RPMI8226 (cell line): ENCODE measurements at places on chromosomes 6 and 20.
A peak's percentile ranks its signal among the peaks of the same experiment; 100 is the strongest.

- no peak for DNase-seq
Observed at GRCh38 chr6:104477569-104477968, 382.1 kb downstream of the HACE1 start.

GRCh38 chr6:90127595-90127994, 169.0 kb downstream of the BACH2 start:
- DNase-seq: no peak

DNA sequence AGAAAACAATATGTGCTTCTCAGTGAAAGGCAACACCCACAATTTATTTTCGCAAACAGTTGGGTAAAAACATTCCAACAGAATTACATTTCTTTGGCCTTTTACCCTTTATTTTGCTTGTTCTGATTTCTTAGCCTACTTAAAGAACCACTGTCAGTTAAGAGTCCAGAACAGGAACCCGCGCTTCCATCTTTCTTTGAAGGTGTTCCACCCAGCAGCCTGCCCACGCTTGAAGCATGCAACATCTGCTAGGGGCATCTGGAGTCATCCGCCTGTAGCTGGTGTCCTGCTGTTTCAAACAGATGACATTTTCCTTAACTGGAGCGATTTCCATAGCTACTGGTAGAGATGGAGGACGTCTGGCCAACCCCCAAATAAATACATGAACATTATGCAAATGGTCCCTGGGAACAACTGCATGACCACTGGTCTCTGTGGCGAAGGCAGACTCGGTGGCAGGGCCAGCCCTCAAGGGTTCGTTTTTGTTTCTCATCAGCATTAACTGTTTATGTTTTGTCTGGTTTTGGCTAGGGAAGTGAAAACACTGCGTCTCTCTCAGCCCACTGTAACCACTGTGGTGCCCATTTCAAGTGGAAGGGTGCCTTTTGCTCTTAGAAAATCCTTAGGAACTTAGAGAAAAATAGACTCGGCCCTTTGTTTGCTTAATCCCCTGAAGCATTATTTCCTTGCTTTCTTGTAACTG, 51.6 kb downstream of the LAMA4 start:
- DNase-seq: peak; percentile 5

DNA sequence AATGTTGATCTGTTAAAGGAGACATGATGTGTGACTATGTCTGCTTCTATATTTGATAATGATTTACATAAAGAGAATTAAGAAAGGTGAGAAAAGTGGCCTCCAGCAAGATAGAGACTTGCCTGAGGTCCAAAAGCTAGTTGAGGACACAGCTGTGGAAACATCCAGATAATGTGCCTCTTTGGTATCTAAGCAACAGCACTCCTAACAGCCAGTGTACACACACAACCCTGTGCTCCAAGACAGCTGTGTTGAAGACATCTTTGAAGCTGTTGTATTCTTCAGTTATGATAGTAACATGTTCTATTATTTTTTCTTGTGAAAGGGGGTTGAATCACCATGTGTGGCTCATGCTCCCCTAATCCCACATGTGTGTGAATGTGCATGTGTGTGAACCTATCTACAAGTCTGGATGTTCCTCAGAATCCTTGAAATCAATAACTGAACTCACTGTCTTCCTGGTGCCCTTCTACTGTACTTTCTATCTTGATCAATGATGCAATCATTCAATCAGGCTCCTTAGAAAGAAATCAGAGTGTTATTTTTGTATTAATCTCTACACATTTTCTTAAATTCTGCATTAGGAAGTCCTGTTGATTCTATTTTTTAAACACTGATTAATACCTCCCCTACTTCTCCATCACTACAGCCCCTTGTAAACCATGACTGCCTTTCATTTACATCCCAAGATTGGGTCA, 116.7 kb upstream of the SSTR4 start:
- no peak for DNase-seq

GRCh38 chr20:38061109-38061508, 27.6 kb downstream of the RPRD1B start:
- peak; percentile 32 for DNase-seq

DNA sequence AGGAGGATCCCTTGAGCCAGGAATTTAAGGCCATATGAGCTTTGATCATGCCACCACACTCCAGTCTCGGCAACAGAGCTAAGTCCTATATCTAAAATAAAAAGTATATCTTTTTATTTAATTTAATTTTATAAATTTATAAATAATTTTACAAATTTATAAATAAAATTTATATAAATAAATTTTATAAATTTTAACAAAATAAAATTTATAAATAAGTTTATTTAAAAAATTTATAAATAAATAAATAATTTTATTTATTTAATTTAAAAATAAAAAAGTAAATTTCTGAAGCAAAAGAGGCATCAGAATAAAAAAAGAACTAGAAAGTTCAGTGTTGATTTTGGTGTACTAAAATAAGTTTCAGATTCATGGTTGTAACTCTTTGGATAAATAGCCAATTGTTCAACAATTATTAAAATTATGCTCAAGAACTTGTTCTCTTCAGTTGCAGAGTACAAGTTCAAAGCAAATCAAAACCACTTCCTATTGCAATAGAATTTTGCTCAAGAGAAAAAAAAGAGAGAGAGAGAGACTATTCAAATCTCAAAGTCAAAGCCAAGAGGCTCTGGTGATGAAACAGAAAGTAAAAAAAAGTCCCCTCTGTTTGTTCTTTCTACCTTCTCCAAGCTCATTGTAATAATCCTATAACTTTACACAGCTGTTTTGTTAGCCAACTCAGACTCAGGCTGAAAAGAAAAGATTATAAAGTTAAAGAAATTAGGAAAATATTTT, 547.5 kb upstream of the ADGRB3 start:
- DNase-seq: peak; percentile 33
